ENCODE measurements at places on chromosomes 4 and X. TPM values are rescaled to one million over a fixed set of nuclear protein-coding genes. Genes with fewer than 3 reads are reported as not detected.

Gene FATE1
- total RNA-seq, result not detected

DNA sequence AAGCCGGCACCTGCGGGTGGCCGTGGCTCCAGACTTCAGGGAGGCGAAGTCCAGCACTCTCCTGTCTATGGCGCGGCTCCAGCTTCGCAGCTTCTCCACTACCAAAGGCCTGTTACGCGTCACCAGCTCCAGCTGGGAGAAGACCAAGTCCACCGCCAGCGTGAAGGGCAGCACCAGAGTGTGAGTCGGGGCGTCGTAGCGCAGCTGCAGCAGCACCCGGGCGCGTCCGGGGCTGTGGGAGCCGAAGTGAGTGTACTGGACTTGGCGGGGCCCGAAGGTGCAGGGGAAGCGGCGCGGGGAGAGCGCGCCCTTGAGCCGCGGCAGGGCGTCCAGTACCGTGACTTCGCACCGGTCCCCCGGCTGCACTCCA, 444 bp downstream of the FREM3 start:
- DNase-seq, result no peak

DNA sequence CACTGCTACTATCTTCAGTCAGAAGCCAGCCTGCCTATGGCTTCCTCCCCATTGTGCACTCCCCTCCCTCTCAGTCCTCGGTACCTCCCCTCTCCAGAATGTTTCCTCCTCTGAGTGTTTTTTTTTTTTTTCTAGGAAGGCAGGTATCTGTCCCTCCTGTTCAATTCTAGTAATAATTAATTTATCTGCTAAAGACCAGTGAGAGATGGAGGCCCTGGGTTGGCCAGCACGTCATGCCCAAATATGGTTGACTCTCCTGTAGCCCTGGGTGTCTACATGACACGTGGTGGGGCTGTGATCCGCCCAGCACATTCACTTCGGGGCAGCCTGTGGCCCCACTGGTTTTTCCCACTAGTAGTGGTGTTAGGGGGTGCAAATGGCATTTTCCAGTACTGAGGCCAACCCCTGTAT, 1.8 kb downstream of the FLNA start:
- DNase-seq, result no peak

Gene ASB5
- total RNA-seq, result not detected

DNA sequence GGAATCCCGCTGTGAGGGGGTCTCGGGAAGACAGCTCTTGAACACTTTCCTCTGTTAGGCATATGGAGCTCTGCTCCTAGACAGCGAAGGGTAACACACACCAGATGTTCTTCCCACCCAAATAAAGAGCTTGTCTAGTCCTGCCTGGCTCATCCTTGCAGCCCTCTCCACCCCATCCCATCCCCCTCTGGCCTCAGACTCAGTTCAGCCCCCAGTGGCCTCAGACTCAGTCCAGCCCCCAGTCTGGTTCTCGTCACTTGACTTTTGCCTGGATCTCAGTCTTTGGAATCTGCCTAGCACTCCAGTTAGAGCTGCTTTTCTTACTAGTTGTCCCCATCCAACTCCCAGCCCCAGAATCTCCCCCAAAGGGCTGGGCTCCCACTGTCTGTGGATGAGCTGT, 14.9 kb downstream of the RAB33A start:
- no peak for DNase-seq

GRCh38 chr4:105057370-105058105, 89.1 kb upstream of the TET2 start:
- no peak for DNase-seq

Gene RTL5
- 2.5 TPM for total RNA-seq

DNA sequence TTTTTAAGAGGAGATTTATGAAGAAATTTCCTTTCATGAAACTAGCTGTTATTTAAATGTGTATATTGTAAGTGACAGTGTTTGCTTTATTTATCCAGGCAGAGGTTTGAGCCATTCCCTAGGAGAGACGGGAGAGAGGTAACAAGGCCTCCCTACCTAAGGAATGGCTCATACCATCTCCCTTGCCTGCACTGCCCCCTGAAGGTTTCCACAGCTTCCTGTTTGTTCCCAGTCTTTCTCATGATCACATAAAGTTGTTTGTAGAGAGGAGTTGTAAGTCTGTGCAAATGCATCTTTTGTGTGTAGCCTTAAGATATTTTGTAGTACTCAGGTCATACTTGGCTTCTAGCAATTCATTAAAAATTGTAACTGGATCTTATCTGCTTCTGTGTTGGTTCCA, 1504.5 kb upstream of the PCDH10 start:
- DNase-seq, result peak; percentile 11

Gene CYTL1
- total RNA-seq, result not detected

Gene NAA11
- not detected for total RNA-seq

GRCh38 chrX:123590842-123591486, 141.9 kb downstream of the THOC2 start:
- no peak for DNase-seq

Gene CLCN3
- total RNA-seq, result 36.4 TPM

- no peak for DNase-seq
Measured at GRCh38 chrX:13270360-13270759, 49.5 kb downstream of the ATXN3L start.

GRCh38 chrX:118219866-118220265, 103.3 kb upstream of the KLHL13 start:
- no peak for DNase-seq

Gene MAGEA1
- total RNA-seq, result not detected

DNA sequence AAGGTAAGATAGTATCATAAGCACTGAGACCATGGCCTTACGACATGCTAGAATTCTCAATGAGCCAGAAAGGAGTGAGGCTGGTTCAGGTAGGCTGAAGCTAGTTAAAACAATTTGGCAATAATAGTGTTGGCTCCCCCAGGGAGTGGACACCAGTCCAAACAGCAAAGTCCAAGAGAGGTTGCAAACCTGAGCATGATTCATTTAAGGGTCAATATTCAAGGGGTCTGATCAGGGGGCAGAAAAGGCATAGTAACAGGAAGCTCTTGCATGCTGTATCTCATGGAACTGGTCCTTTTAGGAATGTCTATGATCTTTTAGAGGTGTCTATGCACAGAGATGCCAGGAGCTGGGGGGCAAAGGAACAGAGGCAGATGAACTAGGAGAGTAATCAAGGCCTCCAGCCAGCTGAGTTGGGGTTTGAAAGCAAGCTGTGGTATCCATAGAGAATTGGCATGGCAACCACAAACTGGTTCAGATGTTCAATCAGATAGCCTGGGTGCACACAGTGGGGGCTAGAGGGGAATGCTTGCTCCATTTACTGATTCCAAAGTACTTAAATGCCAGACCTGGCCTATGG, 5.1 kb downstream of the GJB1 start:
- peak; percentile 43 for DNase-seq

Gene CTAG1A
- total RNA-seq, result not detected

DNA sequence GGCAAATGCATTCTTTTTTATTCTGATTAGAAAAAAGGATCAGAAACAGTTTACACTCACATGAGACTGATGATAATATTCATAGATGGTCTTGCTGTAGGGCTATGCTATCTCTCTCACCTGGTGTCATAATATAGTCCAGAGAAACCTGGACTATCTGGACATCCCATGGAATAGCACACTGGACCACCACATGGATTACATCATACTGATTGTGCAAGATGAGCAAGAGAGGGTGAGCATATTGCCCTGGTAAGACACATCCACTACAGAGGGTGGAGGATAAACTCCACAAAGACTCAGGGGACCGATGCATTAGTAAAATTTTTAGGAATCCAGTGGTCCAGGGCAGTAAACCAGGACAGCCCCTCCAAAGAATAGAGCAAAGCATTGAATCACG, 8.2 kb downstream of the SYN1 start:
- no peak for DNase-seq

DNA sequence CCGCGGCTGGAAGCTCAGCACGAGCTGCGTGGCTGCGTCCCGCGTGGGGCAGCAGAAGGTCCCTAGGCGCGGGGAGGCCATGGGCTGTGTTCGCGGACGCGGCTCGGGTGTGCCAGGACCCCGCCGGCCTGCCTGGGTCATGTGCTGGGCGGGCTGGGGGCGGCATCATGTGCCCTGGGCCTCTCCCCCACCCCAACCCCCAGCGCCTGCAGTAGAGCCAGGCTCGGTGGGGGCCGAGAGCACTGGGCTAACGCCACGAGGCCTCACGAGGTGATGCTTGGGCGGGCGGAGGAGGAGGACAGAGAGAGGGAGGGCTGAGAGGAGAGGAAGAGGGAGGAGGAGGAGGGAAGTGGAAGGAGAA, at the start of gene GPR143:
TSS of gene GPR143 (minus strand) at position 111 of the 361 bp plus-strand sequence. CDS start at position 81, 30 bp downstream.
- DNase-seq, result no peak

- DNase-seq, result no peak
Measured at GRCh38 chr4:176300565-176300964, 19.2 kb upstream of the SPCS3 start.

DNA sequence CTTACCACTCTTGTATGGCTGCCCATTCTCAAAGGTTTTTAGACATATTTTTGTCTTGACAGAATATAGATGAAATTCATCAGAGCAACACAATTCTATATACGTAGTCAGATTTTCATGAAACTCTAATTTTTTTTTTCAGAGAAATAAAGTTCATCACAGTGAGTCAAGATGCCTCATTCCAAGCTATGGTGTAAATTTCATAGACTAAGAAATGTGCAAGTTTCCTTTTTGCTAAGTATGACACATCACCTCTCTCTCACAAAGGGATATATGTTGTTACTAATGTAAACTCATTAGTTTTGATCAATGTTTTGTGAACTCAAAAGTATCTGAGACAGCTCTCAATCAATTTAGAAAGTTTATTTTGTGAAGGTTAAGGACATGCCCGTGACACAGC, 60.4 kb upstream of the ATXN3L start:
- no peak for DNase-seq

DNA sequence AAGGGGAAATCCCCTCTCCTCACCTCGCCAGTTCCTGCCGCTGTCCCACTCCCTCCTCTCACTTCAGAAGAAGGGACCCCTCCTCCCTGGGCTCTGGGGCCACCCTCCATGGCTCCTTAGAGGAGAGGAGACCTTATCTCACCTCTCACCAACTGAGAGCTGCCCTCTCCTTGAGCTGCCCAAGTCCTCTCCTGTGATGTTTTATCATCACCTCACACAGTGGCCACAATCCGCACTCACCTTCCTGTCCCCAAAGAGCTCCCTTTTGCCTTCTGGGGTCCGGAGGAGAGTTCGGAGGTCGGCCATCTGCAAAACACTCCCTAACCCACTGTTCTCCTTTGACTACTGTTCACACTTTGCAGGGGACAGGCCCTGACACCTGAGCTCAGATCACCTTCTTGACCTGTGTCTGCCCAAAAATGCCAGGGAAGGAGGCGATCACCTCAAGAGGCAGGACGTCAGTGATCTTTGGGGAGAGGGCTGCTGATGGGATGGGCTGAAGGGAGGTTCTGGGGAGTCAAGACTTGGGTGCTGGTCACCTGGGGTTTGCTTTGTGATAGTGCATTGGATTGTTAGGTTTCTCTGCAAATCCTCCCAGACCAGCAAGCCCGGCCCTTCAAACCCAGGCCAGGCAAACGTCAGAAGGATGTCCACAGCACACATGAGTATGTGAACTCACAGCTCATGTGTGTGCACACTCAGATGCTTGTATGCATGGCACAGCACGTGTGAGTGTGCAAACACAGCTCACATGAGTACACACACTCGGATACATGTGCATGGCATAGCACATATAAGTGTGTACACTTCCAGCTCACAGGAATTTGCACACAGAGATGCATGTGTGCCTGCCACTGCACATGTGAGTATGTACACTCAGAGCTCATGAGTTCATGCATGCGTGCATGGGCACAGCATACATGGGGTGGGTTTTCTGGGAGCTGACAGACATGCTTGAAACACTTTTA, 41.8 kb downstream of the HTRA3 start:
- DNase-seq, result no peak

- peak; percentile 28 for DNase-seq
Measured at GRCh38 chr4:165700855-165701254, 172.2 kb upstream of the TLL1 start.

Gene FGA
- 61.7 TPM for total RNA-seq

DNA sequence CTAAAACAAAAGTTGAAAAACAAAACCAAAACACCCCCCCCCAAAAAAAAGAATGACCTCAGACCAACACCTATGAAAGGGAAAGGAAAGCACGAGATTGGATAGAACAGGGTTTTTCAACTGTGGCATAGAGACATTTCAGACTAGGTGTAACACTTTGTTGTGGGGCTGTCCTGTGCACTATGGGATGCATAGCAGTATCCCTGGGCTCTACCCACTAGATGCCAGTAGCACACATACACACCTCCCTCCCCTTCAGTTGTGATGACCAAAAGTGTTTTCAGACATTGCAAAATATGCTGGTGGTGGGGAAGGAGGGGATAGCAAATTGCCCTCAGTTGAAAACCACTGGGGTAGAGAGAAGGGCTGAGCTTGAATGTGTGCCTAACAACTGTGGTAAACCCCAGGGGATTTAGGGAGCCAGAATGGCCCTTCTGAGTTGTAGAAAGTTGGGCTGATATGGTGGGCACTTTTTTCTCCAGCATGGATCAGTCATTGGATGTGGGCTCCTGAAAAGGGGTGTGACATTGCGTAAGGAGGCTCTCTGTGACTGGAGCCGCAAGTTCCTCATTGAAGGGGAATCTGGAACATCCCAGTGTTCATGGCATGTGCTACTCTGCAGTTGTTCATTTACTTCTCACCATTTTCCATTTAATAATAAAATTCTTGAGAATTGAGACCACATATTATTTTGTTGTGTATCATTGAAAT, 8.8 kb upstream of the GEMIN8 start:
- no peak for DNase-seq

GRCh38 chr4:123315617-123316016, 81.0 kb upstream of the SPRY1 start:
- DNase-seq, result no peak

DNA sequence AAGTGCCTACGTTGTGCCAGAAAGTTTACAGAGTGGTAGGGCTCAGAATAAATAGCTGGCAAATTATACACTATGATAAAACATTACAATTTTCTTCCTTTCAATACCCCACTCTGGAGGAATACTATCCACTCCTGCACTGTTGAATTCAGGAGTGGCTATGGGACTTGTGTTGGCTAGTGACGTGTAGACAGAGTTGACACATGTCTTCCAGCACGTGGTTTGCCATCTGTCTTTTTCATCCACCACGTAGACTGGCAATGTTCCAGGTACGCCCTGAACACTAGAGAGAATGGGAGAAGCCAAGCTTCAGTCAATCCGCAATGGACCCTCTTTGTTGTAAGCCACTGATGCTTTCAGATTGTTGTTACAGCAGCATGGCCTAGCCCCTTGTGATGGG, 168.8 kb upstream of the RBPJ start:
- DNase-seq, result no peak

GRCh38 chr4:67575232-67576058, 16.9 kb downstream of the STAP1 start:
- no peak for DNase-seq

- peak; percentile 66 for DNase-seq
Measured at GRCh38 chr4:143337600-143338287, 1.1 kb downstream of the GAB1 start.

Gene UGT2B17
- total RNA-seq, result 0.19 TPM

Gene EIF1AX
- 144 TPM for total RNA-seq

Data from Caco-2 (cell line).